ENCODE measurements at places on chromosomes 3 and 15. TPM values are rescaled to one million over a fixed set of nuclear protein-coding genes. Genes with fewer than 3 reads are reported as not detected.

The DUOXA2 gene
- not detected for total RNA-seq

The GOLGA6B gene
- not detected for total RNA-seq

The RHOV gene
- not detected for total RNA-seq

The ST8SIA2 gene
- not detected for total RNA-seq

The GOLGA8T gene
- not detected for total RNA-seq

The CCR2 gene
- not detected for total RNA-seq

The CHRD gene
- total RNA-seq: 10.7 TPM

The PIF1 gene
- 19.0 TPM for total RNA-seq

The SLC9C1 gene
- total RNA-seq: not detected

The KNL1 gene
- total RNA-seq: 17.3 TPM

The CTSH gene
- 78.2 TPM for total RNA-seq

The CACNA1D gene
- total RNA-seq: not detected

The LEKR1 gene
- total RNA-seq: 0.58 TPM

The KPNA1 gene
- 33.2 TPM for total RNA-seq

The ZIC1 gene
- not detected for total RNA-seq

The MAGEL2 gene
- not detected for total RNA-seq

The LRRC2 gene
- not detected for total RNA-seq

The PDZRN3 gene
- total RNA-seq: 3.5 TPM

The CCR5 gene
- total RNA-seq: not detected

The CTXND1 gene
- total RNA-seq: not detected

The SOX14 gene
- total RNA-seq: not detected

The NDN gene
- 34.0 TPM for total RNA-seq

The ARGFX gene
- total RNA-seq: not detected

The TYRO3 gene
- total RNA-seq: 12.7 TPM

The RYR3 gene
- not detected for total RNA-seq

The HPS3 gene
- 26.5 TPM for total RNA-seq

The TIMP4 gene
- total RNA-seq: 21.3 TPM

The MST1 gene
- 3.7 TPM for total RNA-seq

The HIGD2B gene
- not detected for total RNA-seq

The OIP5 gene
- 23.1 TPM for total RNA-seq

The SLC24A5 gene
- not detected for total RNA-seq

The MESP2 gene
- total RNA-seq: under 0.01 TPM

The IL1RAP gene
- 11.7 TPM for total RNA-seq

Data from myometrial cell (primary cell).